EH (cell line): ENCODE measurements at places on chromosomes 16 and 17.

DNA sequence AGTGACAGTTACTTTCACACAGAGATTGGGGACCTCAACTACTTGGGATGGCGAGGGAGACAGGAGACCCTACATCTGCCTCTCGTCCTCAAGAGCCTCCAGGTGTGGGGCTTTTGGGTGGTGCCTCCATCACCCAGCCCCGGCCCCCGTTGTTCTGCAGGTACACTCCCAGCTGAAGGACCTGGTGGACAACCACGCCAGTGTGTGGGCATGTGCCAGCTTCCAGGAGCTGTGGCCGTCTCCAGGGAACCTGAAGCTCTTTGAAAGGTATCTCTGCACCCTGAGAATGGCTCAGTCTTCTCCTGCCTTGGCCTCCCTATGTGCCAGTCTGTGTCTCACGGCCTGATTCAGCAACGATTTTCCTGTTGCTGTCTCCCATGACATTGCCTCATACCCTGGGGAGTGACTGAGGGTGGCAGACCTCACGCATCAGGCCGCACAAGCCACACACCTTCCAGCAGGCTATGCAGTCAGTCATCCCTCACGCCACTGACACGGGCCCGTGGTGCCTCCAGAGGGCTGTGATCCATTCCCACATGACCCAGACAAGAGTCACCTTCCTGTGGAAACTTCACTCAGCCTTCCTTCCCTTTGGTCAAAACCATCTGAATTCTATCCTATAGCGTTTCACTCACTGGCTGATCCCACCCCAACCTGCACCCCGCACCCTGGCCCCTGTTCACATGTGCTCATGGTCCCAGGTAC lies 3.7 kb downstream of the CCNF start:
- DNase-seq, result no peak

DNA sequence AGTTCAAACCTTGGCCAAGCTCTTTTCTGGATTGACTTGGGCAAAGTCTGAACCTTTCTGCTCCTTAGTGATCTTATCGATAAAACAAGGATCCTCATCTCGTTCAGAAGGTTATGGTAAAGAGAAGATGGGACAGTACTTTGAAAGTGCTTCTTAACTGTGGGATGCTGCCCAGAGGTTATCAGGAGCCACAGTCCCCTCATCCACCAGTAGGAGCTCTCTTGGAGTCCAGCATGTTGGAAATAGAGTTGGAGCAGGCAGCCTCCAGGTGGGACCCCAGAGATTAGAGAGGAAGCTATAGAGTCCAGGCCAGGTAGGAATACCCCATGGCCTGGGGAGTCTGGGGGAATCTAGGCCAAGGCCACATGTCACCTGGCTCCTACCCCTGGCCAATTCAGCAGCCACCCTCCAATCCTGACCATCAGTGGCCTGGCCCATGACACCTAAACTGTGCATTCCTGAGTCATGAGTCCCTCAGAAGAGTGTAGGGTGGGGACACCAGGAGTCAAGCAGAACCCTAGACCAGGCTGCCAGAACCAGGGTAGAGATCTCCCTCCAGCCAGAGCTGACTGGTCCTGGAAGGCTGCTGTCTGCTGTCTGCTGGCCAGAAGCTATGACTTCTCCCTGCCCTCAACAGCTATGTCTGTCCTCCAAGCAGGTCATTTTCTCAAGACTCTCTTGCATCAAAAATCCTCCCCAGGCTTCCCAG lies 144.3 kb downstream of the AIPL1 start:
- DNase-seq, result no peak

DNA sequence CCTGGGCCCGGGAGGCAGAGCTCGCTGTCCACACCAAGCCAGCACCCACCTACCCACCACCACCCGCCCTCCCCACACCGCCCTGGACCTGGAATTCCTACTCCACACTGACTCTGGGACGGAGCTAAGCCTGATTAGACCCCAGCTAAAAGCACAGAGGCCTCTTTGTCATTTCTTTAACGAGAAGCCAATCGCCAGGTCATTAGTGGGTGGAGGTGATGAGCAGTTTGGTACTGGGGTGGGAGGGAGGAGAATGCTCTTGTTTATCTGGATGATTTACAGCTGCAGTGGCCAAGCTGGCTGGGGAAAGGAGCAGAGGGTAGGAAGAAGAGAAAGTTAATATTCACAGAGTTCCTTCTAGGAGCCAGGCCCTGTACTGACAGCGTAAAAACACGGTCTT lies 6.0 kb upstream of the BHLHA9 start:
- no peak for DNase-seq

GRCh38 chr16:80993307-80993706 lies 13.4 kb downstream of the CMC2 start:
- peak; percentile 94 for DNase-seq

DNA sequence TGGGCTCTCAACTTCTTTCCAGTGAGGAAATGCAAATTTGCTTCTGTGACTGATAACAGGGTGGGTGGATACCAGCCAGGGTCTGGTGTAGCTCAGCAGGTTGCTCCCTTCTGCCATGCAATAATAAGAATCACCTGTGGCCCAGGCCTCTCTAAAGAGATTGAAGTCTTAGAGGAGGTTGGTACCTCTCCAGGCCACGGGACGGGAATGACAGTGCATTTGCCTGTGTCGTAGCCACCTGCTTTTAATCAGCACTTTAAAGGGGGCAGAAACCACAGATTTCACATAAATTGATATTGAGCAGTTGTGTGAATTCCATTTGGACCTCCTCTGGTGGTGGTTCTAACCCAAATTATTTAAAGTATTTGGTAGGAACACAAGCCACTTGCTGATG lies 246.9 kb downstream of the PRKCA start:
- peak; percentile 91 for DNase-seq

DNA sequence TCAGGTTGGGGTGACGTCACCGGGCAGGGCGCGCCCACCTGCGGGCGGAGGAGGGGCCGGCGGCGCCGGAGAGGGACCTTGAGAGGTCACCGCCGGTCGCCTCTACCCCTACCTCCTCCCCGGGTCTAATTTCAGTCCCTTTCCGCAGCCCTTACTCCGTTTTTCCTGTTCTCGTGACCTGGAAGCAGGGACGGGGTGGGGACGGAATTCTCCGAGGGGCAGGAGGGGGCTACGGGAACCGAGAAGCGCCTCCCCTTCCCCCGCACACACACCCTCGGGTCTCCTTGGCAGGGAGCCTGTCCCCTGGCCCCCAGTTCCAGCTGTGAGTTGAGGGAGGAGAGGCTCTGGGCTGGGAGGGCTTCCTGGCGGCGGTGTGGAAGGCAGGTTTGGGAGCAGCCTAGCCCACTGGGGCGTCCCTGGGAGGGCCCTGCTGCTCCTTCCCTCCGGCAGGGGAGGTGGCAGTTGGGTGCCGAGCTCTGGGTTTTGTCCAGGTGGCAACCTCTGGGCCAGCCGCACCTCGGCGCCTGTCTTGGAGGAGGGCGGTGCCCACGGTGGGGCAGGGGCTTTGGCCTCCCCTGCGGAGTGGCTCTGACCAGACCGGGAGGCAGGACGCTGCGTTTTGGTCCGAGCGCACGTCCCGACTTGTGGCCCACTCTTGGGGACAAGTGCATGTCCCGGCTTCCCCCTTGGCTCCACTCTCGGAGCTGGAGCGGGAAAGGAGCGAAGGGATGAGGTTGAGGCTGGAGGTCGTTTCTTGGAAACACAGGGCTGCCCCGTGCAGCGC lies 773 bp downstream of the SYNGR3 start:
- no peak for DNase-seq

DNA sequence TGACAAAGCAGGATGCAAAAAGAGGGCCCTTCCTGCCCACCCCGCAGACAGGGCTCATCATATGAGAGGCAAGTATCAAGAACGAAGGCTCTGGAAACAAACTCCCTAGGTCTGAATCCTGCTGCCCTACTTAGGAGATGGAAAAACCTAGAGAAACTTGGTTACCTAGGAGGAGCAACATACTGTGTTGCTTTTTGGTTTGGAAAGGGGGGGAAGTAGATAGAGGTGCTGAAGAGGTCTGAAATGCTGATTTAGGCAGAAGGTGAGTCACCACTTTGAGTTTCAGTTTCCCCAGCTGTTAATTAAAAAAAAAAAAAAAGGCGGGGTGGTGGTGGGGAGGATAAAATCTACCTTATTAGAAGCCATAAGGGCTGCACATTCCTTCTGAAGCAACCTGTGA lies 1.5 kb downstream of the N4BP1 start:
- peak; percentile 42 for DNase-seq

DNA sequence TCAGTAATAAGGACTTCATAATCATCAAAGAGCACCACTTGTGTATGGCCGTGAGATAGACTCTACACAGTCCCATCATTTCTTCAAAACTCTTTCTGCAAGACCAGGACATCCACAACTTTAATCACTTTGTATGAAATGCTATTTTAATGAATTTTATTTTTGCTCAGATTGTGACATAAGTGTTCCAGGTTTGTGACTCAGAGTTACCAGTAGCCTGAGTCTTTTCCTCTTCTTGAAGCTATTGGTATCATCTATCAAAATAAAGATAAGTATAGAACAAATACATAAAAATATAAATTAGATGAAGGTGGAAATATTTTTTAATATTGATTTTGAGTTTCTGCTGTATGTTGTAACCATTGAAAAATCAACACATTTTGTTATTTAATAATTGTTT lies 16.6 kb upstream of the VWA3A start:
- DNase-seq, result peak; percentile 9
